NCI-H345 (cell line): ENCODE measurements at places on chromosomes 12 and 14.

DNA sequence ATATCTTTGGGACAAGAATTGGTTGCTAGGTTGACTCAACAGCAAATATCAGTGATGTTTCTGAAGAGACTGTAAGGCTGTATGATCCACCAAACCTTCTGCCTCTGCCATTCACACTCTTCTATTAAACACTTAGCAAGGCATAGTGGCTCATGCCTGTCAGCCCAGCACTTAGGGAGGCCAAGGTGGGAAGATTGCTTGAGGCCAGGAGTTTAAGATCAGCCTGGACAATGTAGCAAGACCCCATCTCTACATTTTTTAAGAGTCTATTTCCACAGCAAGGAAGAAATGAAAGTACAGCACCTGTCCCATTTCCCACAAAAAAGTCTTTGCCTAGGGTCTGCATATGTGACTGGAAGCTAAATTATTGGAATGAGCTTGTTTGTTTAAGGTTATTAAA is 7.8 kb downstream of the ARG2 start:
- DNase-seq, result no peak

- no peak for DNase-seq
These were observed 5.9 kb downstream of the SERPINA6 start for GRCh38 chr14:94317259-94317658.

DNA sequence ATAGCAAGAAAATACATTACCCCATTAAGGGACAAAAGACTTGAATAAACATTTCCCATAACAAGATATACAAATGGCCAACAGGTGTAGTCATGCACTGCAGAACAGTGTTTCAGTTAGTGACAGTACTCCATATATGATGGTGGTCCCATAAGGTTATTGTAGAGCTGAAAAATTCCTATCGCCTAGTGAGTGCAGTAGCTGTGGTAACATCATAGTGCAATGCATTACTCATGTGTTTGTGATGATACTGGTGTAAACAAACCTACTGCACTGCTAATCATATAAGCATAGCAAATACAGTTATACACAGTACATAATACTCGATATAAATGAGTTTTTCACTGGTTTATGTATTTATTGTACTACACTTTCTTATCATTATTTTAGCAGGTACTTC is 168.7 kb downstream of the C12orf75 start:
- no peak for DNase-seq

DNA sequence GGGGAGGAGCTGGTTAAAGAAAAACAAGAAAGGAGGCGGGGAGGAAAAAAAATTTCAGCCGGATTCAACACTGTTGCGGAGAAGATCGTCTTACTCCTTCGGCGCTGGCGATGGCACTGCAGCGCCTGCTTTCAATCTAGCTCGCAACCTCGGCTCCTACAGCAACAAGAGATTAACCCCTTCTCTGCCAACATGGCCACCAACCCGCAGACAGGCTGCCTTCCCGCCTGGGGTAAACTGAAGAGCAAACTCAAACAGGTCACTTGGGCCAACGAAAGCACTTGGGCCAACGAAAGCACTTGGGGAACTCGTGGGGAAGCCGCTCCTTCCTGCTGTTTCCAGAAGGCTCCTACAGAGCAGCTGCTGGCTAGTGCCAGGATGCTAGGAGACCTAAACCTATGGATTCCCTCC is 73.7 kb downstream of the CIT start:
- DNase-seq, result no peak
